ENCODE measurements at places on chromosomes 4 and X.

- DNase-seq: no peak
These were observed 1397.0 kb downstream of the FAM133A start for GRCh38 chrX:95071052-95071451.

DNA sequence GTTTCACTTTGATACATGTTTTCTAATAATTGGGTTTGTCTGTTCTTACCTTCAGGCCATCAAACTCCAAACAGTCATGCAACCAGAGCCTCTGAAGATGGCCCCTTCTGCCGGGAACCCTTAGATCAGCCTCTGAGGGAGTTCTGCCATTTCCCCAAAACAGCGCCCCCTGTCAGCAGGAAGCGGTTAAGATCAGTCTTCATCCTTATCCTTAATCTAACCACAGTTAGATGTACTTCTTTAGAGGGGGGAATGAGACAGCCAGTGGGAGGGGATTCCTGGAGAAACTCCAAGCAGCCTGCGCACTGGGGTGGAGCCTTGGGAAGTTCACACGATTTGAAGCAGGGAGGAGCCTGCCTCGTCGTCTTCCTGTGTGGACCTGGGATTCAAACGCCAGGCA, 185.4 kb downstream of the INPP4B start:
- no peak for DNase-seq

DNA sequence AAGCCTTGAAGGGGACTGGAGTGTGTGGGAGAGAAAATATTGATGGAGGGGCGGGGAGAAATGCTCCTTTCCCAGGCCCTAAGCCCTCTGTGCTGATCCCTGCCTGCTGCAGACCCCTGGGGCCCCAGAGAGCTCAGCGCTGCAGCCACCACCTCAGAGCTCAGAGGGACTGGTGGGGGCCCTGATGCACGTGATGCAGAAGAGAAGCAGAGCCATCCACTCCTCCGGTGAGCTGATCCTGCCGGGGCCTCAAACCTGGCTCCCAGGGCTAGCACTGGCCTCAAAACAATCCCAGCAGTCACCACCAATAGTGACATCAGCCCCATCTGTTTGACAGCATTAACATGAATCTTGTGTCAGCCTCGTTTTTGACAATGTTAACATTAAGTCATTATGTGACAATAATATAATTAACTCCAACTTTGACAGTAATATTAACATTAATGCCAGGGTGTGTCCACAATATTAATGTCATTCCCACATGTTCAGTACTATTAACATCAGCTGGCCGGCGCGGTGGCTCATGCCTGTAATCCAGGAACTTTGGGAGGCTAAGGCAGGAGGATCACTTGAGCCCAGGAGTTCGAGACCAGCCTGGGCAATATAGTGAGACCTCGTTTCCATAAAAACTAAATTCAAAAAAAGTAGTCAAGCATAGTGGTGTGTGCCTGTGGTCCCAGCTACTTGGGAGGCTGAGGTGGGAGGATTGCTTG, 5.8 kb downstream of the WAS start:
- DNase-seq: no peak

- DNase-seq: no peak
These were observed 20.9 kb upstream of the IQCM start for GRCh38 chr4:149836546-149836945.

DNA sequence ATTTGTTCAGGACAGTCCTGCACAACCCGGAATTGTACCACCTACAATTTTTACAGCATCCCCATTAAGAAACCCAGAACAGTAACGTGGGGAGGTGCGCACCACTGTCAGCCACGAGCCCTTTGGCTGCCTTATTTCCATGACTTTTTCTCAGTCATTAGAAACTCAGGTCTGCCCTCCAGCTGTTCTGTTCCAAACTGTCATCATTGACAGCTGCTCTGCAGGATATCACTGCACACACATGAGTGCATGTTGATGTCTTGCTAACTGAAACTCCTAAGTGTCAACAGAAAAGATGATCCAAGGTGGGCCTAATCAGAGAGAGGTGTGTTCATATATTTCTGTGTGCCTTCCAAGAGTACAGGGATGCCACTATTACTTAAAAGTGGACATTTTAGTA, 123.4 kb downstream of the PARM1 start:
- DNase-seq: no peak

GRCh38 chrX:110180176-110180927, 137.5 kb downstream of the AMMECR1 start:
- no peak for DNase-seq

GRCh38 chrX:95716841-95717240, 967.8 kb upstream of the DIAPH2 start:
- DNase-seq: no peak

- no peak for DNase-seq
These were observed 113.4 kb downstream of the ZNF827 start for GRCh38 chr4:145825255-145825654.

- DNase-seq: no peak
These were observed 229.6 kb downstream of the PRDM5 start for GRCh38 chr4:120692964-120693363.

DNA sequence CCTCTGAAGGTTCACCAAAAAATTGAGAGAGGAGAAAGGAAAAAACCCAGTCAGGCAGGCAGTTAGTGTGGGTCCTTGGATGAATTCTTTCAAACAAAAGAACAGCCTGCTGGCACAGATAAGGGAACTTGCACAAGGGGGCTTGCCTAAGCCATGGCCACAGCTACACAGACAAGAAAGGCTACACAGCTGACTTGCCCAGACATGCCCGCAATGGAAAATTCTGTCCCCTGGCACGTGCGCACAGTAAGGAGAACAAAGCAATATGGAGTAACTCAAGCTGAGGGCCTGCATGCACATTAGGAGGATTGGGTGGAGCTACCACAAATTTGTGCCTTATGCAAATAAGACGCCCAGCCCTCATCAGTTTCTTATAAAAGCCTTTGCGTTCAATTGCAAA, 512.5 kb upstream of the HTR2C start:
- DNase-seq: no peak

DNA sequence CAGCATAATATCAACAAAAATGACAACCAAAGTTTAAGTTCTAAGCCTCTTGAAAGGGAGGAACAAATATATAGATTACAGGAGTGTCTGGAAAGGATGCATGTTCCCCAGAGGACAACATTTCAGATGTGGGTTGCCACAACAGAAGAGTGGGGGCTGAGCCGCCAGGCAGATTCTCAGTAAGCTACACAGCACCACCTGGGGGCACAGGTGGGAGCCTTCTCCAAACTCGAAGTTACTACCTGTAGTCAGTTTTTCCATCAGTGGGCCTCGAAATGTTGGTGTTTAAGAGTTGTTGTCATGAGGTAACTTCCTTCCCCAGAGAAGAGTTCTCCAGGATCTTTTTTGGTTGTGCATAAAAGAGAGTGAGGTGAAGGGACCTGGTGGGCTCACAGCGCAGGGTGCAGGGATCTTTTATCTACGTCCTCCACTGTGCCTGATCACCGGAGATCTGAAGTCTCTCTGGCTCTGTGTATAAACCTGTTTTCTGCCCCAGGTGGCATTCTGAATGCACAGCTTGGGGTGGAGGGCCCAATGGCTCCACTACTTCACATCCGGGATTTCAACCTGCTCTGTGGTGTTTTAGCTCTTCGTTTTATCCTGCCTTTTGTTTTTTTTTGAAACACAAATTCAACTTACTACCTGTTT, 58.4 kb upstream of the STS start:
- no peak for DNase-seq

- no peak for DNase-seq
These were observed 16.0 kb upstream of the FAM149A start for GRCh38 chr4:186088523-186088922.

GRCh38 chrX:125291124-125291523, 28.5 kb upstream of the TEX13C start:
- DNase-seq: no peak

- DNase-seq: no peak
These were observed 53.8 kb downstream of the SEPTIN11 start for GRCh38 chr4:77003400-77003799.

- DNase-seq: no peak
These were observed 103.3 kb downstream of the DCLK2 start for GRCh38 chr4:150181536-150181935.

DNA sequence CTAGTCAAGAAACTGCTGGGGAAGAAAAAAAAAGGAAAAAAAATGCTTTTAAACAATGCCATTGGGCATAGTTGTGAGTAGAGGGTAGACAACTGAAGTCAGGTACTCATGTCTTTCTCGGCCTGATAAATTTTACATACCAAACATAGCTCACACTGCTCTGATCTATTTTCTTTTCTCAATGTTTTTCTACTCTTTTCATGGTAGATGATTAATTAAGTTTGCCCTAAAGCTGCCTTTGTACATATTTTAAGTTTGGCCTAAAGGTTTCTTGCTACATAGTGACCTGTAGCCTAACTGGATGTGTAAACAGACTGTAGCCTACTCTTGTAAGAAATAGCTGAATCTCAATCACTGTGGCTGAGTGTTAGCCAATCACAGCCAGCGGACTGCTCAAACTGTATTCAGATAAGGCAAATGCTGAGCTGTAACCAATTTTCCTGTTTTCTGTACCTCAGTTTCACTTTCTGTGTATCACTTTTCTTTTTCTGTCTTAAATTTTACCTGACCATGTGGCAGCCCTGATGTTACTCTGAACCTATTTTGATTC, 121.0 kb downstream of the PCDH10 start:
- no peak for DNase-seq

DNA sequence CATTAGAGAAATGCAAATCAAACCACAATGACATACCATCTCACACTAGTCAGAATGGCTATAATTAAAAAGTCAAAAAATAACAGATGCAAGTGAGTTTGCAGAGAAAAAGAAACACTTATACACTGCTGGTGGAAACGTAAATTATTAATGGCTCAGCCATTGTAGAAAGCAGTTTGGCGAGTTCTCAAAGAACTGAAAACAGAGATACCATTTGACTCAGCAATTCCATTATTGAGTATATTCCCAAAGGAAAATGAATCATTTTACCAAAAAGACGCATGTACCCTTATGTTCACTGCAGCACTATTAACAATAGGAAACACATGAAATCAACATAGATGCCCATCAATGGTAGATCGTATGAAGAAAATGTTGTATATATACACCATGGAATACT, 75.0 kb downstream of the NAA11 start:
- DNase-seq: no peak

DNA sequence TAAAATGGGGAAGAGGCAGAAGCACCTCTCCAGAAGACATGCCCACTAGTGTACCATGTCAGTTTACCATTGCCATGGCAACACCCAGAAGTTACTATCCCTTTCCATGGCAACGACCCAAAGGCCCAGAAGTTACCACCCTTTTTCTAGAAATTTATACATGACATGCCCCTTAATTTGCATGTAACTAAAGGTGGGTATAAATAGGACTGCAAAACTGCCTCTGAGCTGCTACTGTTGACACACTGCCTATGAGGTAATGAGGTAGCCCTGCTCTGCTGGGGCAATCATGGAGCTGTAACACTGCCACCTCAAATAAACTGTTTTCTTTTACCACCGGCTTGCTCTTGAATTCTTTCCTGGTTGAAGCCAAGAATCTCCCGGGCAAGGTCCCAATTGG, 13.9 kb upstream of the BEX4 start:
- DNase-seq: no peak

DNA sequence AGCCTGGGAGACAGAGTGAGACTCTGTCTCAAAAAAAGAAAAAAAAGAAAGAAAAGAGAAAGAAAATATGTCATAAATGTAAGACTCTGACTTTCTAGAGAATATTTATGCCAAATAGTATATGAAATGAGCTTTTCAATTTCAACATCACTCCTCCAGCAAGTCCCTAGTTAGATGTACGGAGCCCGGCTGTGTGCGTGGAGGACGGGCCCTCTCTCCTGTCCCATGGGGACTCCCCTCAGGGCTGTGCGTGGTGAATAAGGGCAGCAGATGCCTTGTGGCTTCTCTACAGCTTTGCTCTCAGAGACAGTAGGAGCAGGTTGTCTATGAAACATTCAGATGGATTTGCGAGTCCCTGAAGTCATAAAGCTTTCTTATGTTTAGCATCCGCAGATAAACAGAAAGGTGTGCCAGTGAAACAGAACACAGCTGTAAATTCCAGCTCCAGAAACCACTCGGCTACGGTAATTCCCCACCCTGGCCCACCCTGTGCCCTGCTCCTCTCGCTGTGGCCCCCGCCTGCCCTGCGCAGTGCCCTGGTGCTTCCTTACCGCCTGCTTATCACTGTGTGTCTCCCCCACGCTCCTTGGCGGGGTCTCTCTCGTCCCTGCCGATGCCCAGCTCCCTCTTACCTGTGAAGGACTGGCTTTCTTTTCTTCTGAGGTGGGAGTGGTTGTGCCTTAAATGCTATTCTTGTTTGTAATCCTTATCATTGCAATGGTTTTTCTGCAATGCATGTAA, 13.9 kb upstream of the HGFAC start:
- no peak for DNase-seq

- no peak for DNase-seq
These were observed 90.4 kb upstream of the RAB40AL start for GRCh38 chrX:102846544-102847236.

DNA sequence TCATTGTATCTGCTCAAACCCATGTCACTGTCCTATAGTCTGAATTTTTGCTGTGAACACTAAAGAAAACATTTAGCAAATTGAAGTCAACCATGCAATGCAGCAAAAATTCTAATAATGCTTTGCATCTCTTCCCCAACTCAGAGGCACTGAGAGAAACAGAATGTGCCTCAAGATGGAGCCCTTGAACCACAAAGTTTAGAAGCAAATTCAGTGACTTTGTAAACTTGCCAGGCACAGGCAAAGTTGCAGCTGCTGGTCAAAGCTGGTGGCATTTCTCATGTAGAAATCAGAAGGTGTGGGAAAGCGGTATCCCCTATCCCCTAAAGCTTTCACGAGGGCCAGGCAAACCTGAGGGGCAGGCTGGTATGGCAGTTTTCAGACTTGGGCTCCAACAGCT, 121.7 kb upstream of the DIPK2B start:
- no peak for DNase-seq

GRCh38 chr4:7821245-7822136, 118.2 kb downstream of the AFAP1 start:
- no peak for DNase-seq

DNA sequence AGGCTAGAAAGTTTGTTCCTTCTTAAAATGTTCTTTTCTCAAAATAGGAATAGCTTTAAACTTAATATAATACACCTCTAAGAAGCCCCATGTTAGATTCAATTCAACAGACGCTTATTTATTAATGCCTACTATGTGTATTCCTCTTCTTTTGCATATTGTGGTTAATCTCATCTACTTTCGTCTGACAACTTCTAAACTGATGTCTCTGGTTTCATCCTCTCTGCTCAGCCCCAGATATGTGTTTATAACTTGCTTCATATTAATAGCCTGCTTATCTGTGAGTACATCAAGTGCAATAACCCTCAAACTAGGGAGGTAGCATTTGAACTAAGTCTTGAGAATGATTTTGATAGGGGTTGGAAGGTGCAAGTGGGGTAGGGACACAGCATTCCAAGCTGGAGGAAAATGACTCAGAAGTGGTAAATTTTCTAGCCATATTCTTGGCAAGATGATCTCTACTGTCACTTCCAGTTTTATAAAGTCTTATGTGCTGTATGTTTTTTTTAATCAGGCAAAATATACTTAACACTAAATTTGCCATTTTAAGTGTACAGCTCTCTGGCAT, 37.0 kb downstream of the STK26 start:
- DNase-seq: no peak

DNA sequence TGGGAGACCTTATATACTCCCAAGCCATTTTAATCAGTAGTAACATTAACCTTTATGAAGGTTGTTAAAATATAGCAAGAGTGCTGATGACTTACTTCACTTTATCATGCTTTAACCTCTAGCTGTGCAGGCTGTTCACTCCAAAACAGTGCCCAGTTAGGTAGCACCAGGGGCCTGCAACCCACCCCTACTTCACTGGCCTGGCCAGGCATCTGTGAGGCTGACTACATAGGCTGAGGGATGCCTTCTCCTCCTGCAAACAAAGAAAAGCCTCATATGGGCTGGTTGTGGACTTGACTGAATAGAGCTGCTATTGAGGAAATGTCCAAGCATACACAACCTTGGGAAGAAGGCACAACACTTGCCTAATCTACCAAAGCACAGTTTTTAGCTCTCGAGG, 172.8 kb downstream of the SHROOM3 start:
- DNase-seq: no peak

Data from stimulated activated CD8-positive, alpha-beta memory T cell treated with anti-CD3 and anti-CD28 coated beads, Interleukin-4, amount 100 ng/mL, for 4 hours (primary cell).